ENCODE measurements at places on chromosomes 6 and 20. TPM values are rescaled to one million over a fixed set of nuclear protein-coding genes. Genes with fewer than 3 reads are reported as not detected.

The SLC22A7 gene
- polyA plus RNA-seq = 0.90 TPM

DNA sequence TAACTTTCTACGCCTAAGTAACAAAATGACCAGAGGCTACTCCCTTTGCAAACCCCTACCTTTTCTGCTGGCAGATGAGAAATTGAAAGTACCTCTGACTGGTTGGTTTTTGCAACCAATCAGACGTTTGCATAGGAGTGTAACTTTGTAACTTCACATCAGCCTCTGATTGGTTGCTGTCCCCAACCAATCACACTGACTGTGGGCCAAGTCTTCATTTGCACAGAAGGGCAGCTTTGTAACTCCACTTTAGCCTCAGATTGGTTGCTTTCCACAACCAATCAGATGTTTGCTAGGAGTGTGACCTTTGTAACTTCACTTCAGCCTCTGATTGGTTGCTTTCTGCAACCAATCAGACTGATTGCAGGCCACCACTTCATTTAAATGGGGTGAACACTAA, 89.1 kb downstream of the ME1 start:
- DNase-seq = no peak

- DNase-seq = no peak
Observed at GRCh38 chr20:44637522-44638372, 13.8 kb downstream of the ADA start.

DNA sequence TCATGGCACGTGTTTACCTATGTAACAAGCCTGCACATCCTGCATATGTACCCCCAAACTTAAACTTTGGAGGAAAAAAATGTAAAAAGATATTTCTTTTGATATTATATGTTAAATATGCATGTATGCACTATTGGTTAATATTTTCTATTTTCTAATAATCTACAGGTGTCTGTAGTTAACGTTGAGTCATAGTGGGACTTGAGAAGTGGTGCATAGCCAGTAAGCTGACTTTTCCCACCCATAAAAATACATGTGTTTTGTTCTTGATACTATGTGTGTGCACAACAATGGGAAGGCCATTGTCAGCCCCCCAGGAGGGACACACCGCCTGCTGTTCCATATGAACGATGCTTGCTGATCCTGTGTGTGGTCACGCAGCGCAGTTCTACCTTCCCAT, 49.1 kb downstream of the FAM120B start:
- no peak for DNase-seq

The MROH8 gene
- polyA plus RNA-seq = 9.0 TPM

- no peak for DNase-seq
Observed at GRCh38 chr6:73236144-73236750, 11.0 kb upstream of the KHDC1L start.

The OPRM1 gene
- polyA plus RNA-seq = 0.12 TPM

The MOCS1 gene
- 14.0 TPM for polyA plus RNA-seq

- DNase-seq = no peak
Observed at GRCh38 chr20:20489054-20489453, 121.2 kb downstream of the INSM1 start.

The SLC17A9 gene
- 1.5 TPM for polyA plus RNA-seq

- no peak for DNase-seq
Observed at GRCh38 chr6:31874836-31875572, 3.8 kb downstream of the SLC44A4 start.

The CGA gene
- polyA plus RNA-seq = 2.2 TPM

The SAPCD1 gene
- polyA plus RNA-seq = 10.7 TPM

DNA sequence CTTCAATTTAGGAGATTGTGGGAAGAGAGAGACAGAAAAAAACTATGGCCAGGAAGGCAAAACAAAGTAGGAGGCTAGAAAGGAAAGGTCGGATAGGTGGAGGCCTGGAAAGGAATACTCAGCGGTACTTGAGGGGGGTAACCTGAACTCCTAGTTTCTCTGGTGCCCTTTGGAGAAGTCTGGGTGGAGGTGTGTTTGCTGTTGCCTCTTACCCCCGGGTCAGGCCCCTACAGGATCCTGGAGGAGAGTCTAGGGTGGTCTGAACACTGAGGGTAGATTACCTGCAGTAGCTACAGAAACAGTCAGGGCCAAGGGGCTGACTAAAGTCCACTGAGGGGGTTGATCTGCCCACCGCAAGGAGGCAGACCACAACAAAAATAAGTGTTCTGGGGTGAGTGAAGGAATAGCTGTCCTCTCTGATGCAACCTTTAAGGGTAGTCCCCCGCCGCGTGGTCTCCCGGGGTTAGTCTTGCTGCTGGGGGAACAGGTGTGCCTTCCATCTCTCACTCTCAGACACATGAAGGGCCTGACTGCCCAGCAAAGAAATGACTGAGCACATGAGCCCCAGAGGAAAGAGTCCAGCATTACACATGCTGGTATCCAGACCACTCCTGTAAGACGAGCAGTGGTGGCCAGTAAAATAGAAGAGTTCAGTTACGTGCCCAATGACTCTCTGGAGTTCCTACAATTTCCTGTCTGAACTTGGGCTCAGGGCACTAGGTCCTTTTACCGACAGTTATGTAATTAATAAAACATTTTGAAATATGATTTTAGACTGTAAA, 59.5 kb downstream of the MTHFD1L start:
- DNase-seq = no peak

DNA sequence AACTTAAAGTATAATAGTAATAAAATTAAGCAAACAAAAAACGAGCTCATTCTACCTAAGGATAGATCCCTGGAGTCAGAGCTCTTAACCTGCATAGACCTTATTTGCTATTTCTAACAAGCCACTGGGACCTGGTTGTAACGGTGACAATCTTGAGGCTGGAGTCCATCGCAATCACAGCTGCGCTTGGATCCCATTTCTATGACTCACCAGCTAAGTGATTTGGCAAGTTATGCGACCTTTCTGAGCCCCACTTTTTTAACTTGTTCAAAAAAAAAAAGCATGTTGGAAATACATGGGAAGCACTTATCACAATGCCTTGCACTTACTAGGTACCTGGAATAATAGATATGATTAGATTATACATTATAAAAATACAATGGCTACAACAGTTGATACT, 389.5 kb upstream of the CDH4 start:
- no peak for DNase-seq

The DNAH8 gene
- 0.37 TPM for polyA plus RNA-seq

GRCh38 chr20:7829776-7830175, 110.5 kb downstream of the HAO1 start:
- no peak for DNase-seq

- DNase-seq = no peak
Observed at GRCh38 chr6:1590580-1590979, 19.1 kb upstream of the FOXC1 start.

The OR11A1 gene
- polyA plus RNA-seq = not detected

The NR2E1 gene
- polyA plus RNA-seq = not detected
